CD4-positive, alpha-beta T cell treated with Interleukin-4 for 1 hour (primary cell): ENCODE measurements at places on chromosomes 12 and 14.

- no peak for DNase-seq
These were observed 37.1 kb downstream of the TMEM30B start for GRCh38 chr14:61244009-61244408.

GRCh38 chr12:2477009-2477766 is 317.6 kb upstream of the FKBP4 start:
- DNase-seq, result no peak

DNA sequence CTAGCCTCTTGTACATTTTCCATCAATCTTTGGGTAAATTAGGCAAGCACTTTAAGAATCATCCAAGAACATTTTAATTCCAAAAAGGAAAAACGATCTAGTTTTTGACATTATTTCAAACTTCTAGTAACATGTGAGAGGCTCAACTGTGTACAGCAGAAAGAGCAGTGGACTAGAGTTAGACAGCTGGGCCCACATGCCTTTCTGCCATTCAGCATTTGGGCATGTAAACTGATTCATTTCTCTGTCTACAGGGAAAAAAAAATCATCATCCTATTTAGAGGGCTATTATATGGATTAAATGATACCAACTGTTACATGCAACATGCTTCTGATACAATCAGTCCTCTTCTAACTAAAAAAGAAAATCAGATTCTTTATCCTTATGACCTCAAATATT is 17.7 kb downstream of the ATP2B1 start:
- DNase-seq, result no peak

GRCh38 chr12:49925433-49926204 is 21.9 kb upstream of the FAIM2 start:
- no peak for DNase-seq

- no peak for DNase-seq
These were observed 1007.0 kb upstream of the LRFN5 start for GRCh38 chr14:40599725-40600124.

DNA sequence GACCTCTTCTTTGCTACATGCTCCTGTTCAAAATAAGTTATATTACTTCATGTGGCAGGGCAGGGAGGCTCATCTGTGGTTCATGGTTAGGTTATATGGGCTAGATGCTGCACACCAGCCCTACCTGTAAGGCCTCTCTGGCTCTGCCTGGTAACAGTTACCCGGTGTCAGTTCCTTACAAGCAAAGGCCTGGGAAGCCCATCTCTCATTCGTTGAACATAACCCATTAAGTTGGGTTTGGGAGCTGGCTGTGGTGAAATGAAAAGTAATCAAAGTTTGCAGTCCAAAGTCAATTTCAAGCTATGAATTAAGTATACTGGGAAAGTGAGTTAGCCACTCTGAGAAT is 183.2 kb downstream of the PPM1H start:
- no peak for DNase-seq

GRCh38 chr12:130147875-130148596 is 14.2 kb upstream of the FZD10 start:
- no peak for DNase-seq

DNA sequence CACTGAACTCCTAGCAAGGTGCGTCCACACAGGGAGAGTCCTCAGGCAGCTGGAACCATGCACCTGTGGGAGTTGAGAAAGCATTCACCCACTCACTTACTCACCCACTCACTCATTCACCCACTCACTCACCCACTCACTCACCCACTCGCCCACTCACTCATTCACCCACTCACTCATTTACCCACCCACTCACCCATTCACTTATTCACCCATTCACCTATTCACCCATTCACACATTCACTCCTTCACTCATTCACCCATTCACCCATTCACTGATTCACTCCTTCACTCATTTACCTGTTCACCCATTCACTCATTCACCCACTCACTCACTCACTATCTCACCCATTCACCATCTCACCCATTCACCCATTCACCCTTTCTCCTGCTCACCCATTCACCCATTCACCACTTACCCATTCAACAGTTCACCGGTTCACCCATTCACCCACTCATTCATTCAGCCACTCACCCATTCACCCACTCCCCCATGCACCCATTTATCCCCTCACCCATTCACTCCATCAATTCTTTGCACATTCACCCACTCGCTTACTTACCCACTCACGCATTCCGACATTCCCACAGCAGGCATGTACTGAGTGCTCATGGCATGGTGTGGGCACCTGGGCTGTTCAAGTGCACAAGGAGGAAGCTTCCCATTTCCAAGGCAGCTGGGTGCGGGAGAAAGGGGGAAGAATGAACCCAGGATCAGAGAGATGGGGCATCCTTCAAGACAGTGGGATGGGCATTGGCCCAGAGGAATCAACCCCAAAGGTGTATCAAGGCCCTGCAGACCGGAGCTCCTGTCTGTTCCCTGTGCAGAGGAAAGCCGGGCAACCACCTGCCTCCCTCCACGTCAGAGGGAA is 135.2 kb upstream of the C14orf180 start:
- no peak for DNase-seq

DNA sequence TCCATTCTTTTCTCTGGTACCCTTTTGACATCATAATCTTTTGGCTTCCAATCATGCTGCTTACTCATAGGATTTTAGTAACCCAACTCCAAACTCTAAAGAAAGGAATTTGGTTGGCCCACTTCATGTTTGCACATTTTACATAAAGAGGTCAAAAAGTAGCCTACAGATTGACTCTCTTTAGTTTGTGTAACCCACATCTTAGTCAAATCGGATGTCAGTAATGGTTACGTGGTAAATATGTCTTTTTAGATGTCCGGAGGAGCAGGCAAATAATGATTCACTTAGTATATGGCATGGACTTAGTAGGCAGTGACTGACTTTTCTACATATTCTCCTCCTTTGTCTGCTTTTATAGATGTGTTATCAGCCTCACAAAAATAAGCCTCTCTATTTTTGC is 711.6 kb upstream of the FOXG1 start:
- DNase-seq, result no peak

DNA sequence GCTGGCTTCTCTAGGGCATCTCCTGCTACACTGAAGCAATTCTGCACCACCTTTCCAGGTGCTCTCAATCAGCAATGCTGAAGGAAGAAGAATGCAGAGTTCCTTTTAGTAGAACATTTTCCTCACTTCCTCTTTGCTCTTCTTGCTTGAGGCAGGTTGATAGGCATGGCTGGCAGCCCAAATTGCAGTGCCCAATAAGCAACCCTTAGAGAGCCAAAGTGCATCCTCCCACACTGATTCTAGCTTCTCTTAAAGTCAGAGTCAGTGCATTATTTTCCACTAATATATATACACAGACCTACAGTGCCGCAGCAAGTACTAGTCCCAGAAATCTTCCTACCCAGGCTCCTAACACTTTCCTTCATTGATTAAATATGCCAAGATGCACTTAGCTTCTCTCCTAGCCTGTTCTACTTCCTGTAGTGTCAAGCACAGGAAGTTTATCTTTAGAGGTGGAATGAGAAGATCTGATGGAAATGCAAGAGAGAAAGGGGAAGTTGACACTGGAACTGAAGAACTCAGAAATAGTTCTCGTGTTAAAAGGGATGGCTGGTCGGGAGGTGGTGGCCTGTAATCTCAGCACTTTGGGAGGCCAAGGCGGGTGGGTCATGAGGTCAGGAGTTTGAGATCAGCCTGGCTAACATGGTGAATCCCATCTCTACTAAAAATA is 132.7 kb downstream of the SSPN start:
- no peak for DNase-seq

GRCh38 chr12:108371801-108372344 is 32.8 kb upstream of the CMKLR1 start:
- DNase-seq, result no peak

- DNase-seq, result peak; percentile 52
These were observed 31.3 kb downstream of the GABARAPL1 start for GRCh38 chr12:10243818-10244520.

DNA sequence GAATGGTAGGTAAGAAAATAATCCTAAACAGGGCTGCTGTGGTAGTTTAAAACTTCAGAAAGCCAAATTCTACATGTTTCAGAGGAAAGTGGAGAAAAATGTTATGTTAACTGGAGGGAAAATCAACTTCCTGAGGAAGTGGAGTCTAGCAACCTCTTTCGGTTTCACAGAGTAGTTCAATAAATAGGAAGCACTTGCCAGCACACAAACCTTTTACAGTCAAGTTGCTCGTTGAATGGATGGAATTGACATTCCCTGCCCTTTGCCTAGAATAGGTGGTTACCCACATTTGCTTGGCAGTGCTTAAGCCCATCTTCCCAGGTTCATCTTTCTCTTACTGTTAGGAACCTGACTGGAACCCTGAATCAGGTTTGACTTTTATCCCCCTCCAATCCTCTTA is 15.9 kb downstream of the ANKRD13A start:
- no peak for DNase-seq

DNA sequence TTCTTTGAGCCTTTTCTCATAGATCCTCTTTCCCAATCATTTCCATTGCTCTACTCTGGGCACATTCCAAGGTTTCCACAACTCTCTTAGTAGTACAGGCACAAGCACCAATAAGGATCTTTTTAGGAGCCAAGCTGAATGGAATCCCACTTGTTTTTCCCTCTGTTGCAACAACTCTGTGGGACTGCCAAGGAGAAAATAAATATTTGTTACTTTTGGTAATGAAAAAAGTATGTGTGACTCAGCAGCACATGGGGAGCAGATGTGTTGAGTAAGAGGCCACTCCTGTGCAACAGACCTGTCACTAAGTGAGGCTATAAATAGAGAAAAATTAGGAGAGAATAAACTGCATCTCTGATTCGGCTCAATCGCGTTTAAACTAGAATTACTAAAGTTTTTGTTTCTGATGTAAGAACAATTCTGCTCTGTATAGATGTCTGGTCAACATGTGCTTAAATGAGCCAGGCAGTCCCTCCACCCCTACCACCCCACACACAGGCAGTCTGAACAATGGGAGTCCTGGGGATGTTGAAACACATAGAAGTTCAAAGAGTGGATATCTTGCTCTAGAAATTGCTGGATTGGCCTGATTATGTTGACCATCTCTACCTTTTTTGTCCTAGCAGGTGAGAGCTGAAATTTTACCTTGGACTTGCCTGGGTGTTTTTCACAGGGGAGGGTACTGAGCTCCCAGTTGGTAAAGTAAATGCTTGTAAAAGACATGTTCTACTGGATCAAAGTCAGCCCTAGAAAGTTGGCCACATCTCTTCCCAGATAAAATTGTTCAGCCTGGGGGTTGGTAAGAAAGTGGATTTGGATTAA is 244.3 kb upstream of the NOVA1 start:
- no peak for DNase-seq

- no peak for DNase-seq
These were observed 483 bp upstream of the NR1H4 start for GRCh38 chr12:100473050-100473715.

GRCh38 chr14:61621444-61621843 is 73.9 kb upstream of the HIF1A start:
- DNase-seq, result no peak

DNA sequence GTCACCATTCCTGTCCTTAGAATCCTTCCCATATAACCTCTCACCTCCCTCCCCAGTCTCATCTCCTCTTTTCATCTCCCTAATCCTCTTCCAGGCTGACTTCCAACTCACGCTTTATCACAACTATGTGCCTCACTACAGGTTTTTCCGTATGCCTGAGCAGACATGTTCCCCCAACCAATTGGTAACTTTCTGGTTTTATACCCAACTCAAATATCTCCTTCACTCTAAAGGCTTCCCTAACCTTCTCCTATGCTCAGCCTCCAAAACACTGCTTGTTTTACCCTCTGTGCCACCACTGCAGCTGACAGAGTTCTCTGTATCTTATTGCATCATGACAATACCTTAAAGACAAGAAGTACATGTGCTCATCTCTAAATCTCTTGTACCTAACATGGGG is 139.7 kb downstream of the KSR2 start:
- no peak for DNase-seq
